AG10803 (cell line): ENCODE measurements at places on chromosomes 11 and 22.

GRCh38 chr11:88280673-88281316 is 56.7 kb downstream of the CTSC start:
- peak; percentile 41 for DNase-seq

GRCh38 chr11:104858882-104859775 is 39.1 kb downstream of the CASP12 start:
- no peak for DNase-seq

GRCh38 chr11:15286465-15286864 is 171.7 kb downstream of the INSC start:
- DNase-seq, result no peak

DNA sequence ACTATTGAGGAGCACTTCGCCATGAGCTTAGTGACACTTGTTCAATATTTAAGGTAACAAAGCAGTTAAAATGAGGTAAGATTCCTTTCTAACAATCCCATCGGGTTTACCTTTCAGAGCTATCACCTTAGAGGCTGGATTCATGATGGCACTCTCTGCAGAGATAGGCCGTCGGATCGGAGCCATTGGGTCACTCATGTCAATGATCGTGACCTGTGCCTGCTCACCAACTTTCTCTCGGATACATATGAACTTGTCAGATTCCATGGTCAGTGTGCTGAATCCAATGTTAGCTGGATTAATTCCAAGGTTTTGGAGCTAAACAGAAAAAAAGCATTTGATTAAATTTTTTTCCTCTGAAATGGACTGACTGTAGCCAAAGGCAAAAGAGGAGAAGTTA is 16.0 kb downstream of the CLTCL1 start:
- no peak for DNase-seq

- no peak for DNase-seq
Measured at GRCh38 chr22:29722587-29722986, 2.8 kb downstream of the CABP7 start.

GRCh38 chr22:37545703-37546436 is 14.4 kb upstream of the CDC42EP1 start:
- DNase-seq, result peak; percentile 96

- no peak for DNase-seq
Measured at GRCh38 chr11:13666708-13667107, 1.8 kb upstream of the FAR1 start.

DNA sequence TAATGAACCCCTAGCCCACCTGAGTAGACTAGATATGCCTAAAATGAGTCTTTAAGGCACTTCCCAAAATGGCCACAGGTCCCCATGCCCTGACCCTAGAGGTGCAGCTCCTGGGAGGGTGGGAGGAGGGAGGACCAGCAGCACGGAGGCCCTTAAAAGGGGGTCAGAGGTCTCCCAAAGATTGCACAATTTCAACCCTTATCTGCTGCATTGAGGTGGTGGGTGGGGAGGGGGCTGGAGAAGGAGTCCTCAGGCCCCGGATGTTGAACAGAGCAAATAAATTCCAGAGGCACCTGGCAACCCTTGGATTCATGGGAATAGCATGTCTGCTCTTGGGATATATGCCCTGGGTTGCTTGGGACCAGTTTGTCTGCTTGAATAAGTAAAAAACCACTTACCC is 57.6 kb downstream of the NAV2 start:
- DNase-seq, result no peak

GRCh38 chr11:57742087-57742452 is 779 bp downstream of the SELENOH start:
- DNase-seq, result no peak

DNA sequence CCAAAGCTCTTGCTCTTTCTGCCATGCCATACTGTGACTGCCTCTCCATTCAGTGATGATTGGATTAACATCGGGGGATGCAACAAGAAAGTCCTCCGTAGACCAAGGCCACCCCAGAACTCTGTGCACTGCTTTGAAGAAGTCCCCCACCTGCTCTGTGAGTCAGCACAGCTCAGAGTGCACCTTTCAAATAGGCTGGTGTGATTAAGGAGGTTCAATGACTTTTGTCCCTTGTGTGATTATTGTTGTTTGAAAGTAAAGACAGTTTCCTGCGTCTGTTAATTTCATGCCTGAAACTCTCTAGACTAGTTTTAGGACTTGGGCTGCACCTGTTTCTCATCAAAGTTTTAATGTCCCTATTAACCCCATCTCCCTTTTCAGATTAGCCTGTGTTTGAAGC is 33.0 kb upstream of the DBX1 start:
- DNase-seq, result no peak

- DNase-seq, result no peak
Measured at GRCh38 chr11:91164452-91164822, 941.6 kb upstream of the CHORDC1 start.

GRCh38 chr11:35826949-35827348 is 116.9 kb upstream of the LDLRAD3 start:
- no peak for DNase-seq

DNA sequence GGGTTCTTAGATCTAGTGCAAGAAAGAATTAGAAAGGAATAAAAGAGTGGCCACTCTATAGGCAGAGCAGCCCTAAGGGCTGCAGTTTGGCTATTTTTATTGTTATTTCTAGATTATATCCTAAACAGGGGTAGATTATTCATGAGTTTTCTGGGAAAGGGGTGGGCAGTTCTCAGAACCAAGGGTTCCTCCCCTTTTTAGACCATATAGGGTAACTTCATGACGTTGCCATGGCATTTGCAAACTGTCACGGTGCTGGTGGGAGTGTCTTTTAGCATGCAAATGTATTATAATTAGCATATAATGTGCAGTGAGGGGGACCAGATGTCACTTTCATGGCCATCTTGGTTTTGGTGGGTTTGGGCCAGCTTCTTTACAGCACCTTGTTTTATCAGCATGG is 44.6 kb downstream of the METTL15 start:
- DNase-seq, result no peak

DNA sequence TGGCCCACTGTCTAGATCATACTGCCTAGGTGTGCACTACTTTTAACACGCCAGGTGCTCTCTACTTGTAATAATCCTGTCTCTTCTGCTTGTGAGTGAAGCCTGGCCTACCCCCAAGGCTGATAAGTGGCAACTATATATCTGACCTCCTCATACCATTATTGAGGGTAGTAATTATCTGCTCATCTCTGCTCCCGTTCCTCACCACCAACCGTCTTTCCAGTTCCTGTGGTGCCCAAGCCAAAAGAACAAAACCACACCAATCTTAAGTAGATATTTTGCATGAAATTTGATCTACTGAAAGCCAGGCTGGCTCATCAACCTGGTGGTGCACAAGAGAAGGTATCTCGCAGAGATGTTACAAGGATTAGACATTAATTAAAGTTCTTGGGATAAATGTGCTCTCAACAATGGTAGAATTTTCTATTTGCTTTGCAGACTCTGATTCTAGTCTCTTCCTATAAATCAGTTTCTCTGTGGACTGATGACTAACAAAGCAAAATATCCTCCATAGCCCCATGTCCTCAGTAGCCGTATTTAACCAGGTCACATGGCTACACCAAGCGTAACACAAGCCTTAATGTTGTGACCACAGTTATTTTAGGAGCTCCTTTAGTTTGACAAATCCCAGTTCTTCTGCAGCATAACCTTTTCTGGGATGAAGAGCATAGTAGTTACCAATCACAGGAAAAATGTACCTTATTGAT is 267.2 kb downstream of the NTM start:
- DNase-seq, result peak; percentile 52

GRCh38 chr22:43433451-43434274 is 21.8 kb downstream of the MPPED1 start:
- DNase-seq, result no peak

DNA sequence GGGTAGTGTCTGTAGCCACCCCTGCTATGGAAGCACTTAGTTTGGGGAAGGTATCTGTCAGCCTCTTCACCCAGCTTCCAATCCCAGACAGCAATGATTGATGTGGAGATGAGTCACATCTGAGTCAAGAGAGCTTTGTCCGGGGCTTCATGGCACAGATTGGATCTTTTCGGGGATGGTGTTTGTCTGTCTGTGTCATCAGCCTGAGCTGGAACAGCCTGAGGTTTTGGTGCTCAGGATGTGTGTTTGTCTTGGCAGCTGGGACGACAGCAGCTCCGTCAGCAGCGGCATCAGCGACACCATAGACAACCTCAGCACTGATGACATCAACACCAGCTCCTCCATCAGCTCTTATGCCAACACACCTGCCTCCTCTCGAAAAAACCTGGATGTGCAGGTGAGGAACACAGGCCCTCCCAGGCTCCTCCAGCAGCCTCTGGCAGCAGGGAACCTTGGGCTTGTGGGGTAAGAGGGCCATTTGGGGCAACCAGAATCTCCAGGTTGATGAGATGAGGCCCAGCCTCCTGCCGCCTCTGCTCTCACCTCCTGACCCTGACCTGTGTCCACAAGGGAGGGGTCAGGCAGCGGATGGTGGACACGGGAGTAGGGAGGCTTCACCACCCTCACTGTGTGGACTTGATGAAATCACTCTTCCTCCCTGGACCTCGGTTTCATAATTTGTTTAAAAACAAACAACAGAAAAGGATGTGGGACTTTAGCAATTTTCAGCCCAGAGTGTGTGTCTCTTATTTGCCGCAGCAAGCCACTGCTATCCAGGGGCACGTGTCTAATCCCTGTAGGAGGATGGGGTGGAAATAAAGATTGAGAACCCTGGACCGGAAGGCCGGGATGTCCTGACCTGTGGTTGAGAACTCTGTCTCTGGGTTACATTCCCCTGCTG is 124.3 kb downstream of the DBX1 start:
- DNase-seq, result peak; percentile 92

- DNase-seq, result no peak
Measured at GRCh38 chr11:57397394-57397990, 7.0 kb upstream of the PRG2 start.

- DNase-seq, result peak; percentile 52
Measured at GRCh38 chr11:62012451-62012831, 45.0 kb upstream of the FTH1 start.

GRCh38 chr11:36509201-36509639 is 852 bp downstream of the TRAF6 start:
- DNase-seq, result peak; percentile 11

DNA sequence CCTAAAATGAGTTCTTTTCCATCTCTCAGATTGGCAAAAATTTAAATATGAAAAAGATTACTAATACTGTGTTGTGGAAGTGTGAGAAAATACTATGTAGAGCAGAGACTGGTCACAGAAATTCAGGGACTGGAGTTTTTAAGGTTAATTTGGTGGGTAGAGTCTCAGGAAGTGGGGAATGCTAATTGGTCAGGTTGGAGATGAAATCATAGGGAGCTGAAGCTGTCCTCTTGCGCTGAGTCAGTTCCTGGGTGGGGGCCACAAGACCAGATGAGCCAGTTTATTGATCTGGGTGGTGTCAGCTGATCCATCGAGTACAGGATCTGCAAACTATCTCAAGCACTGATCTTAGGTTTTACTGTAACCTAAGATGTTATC is 29.4 kb upstream of the TMEM86A start:
- no peak for DNase-seq

DNA sequence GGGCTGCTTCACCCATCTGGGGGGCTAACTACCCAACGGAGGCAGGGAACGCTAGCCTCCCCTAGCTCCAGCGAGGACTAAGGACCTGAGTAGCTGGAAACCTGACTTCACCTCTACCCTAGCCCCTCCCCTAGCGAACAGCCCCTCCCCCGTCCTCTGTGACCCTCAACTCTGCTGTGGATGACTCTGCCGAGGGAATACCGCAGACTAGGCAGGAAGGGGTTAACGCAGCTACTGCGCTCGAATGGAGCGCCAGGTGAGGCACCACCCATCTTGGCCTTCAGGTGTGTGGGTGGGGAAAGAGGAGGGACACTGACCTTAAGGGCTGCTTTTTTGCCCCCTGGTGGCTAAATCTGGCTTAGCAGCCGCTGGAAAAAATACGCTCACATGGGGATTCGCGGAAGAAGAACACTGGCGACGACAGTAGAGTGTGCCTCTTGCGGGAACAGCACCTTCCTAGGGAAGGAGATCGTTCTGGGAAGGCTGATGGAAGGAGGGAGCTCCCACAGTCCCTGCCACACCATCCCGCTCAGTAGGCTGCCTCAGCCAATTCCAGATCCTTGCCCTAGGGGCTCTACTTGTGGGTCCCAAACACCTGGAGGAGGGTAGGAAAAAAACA is 4.5 kb upstream of the BCL9L start:
- DNase-seq, result peak; percentile 62

GRCh38 chr22:49966774-49967705 is 6.5 kb downstream of the PIM3 start:
- peak; percentile 59 for DNase-seq

DNA sequence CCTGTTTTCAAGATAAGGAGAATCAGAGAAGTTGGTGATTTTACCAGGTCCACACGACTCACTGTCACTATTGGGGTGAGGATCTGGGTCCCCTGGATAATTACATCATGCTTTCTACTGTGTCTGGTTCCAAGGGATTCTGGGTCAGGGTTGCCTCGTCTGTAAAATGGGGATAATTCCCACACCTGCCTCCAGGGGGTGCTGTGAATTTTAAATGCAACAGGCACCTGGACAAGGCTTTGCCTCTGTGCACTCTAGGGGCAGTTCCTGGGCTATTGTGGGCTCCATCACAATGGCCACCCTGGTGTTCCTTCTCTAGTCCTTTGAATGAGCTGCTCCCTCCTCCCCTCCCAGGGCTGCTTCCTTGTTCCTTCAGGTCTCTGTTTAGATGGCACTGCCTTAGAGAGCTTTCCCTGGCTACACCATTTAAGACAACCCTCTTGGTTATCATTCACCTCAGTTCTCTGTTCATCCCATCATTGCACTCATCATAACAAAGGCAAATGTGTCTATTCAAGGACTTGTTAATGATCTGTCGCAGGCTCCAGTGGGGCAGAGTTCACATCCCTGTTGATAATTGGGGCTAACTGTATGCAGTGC is 178.6 kb downstream of the MIAT start:
- peak; percentile 23 for DNase-seq

DNA sequence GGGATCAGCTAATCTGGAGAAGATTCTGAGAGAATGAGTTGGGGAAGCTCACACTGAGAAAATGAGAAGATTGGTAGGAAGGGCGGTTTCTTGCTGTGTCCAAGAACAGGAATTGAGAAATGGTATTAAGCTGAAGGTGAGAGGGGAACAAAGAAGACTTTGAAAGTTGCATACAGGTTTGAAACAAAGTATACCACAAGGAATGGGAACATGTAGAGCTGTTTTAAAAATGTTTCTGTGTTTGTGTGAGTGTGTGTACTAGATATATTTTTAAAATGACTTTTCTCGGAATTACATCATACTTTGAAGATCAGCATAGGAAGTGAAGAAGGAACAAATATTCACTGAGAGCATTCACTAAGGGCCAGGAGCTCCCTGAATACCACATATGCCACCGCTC is 24.4 kb upstream of the IZUMO1R start:
- no peak for DNase-seq

GRCh38 chr11:10646005-10646404 is 47.5 kb downstream of the IRAG1 start:
- DNase-seq, result no peak

GRCh38 chr11:101363706-101364275 is 220.0 kb downstream of the TRPC6 start:
- no peak for DNase-seq
